Fibroblast of the conjunctiva (primary cell): ENCODE measurements at places on chromosomes 12 and 14.

DNA sequence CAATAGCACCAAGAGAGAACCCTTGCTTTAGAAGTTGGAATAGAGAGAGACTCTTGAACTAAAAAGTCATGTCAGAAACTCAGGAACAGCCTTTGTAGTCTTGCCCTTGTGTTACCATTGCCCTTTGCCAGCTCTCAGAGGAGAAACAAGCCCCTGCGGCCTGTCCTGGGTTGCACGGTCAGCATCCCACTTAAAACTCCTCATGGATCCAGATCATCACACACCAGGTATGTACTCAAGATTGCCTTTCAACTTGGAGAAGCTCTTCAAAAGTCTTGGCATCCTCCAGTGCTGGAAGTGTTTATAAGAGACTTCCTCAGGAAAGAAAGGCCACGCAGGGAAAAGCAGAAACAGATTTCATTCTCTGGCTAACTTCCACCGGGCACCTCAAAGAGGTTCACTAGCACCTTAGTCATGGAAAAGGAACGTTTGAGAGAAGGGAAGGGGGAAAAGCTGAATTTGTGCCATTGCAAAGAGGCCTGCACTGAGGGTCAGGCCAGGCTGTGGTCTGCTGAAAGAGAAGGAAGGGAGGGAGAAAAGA lies 594.2 kb downstream of the MED13L start:
- DNase-seq = no peak

DNA sequence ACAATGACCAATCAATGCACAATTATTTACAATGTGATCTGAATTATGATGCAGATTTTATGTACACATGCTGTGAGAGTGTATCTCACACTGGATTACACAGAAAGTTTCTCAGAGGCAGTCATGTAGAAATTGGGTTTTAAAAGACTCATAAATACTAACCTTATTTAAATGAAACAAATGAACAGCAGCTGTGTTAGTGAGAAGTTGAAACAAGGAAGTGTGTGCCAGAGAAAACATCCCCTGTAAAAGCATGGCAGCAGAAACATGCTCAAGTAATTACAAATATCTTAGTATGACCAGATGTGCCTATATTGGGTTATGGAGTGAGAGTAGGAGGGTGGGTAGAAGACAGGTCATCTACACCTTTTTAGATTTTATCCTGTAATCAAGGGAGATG lies 723.7 kb downstream of the C12orf50 start:
- DNase-seq = peak; percentile 10

DNA sequence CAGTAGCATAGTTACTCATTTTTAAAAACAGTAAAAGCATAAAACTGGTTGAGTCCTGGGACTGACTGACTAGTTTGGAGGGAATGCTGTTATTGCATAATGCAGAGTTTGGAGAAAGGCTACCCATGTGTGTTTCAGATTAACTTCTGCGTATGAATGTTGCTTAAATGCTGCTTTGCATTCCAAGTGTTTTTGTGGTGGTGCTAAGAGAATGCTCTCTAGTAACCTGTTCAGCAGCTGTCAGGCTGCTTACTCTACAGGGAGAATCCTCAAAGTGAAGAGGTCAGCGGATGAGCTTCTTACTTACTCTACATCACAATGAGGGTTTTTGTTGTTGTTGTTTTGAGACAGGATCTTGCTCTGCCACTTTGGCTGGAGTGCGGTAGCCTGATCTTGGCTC lies 4.3 kb downstream of the DLST start:
- peak; percentile 94 for DNase-seq

- no peak for DNase-seq
Measured at GRCh38 chr12:2287589-2287988, 234.8 kb downstream of the CACNA1C start.

DNA sequence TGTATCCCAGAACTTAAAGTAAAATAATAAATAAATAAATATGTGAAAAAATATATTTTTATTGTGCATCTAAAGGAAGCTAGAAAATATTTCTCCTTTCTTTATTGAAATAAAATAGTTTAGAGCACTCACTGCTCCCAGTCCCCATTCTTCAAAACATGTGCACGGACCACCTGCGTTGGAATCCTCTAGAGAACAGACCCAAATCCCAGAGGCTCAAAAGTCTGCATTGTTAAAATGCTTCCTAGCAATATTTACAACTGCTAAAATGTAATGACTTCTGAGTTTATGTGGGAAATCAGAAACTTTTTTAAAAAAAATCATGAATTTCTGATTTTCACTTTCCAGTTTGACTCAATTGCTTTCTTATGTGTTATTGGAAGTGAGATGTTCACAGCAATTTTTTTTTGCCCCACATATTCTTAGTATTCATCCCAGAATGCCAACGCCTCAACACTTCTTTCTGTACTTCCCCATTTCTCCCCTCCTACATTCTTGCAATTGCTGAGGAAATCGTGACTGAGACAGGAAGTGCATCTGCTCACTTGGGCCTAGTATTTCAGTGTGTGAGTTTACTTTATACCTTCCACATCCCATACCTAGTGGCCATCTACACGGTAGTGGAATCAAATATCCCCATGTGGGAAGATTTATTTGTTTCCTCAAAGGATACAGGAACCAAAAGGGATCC lies 116.0 kb upstream of the FLRT2 start:
- DNase-seq = no peak

GRCh38 chr14:53156238-53156637 lies 3.1 kb upstream of the DDHD1 start:
- DNase-seq = no peak

DNA sequence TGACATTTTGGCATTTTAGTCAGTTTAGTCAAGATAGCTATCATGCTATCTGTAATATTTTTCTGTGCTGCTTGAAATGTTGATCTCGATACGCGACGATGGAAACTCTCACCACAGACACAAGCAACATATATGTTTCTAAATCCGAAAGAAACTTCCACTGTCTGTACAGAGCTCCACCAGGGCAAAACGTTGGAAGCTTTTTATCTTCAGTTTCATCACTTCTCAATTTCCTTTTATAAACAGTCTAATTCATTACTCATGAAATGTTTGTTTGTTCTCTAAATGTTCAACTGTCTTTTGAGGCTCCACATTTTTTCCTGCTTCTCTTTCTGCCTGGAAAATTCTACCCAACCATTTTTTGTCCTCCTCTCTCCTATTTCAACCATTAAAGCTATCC lies 737.6 kb downstream of the SLC16A7 start:
- no peak for DNase-seq

- no peak for DNase-seq
Measured at GRCh38 chr12:2299206-2299605, 246.4 kb downstream of the CACNA1C start.

GRCh38 chr12:105229371-105229770 lies 6.6 kb downstream of the APPL2 start:
- no peak for DNase-seq

GRCh38 chr12:129826273-129826672 lies 77.6 kb downstream of the TMEM132D start:
- no peak for DNase-seq

- DNase-seq = no peak
Measured at GRCh38 chr14:100577321-100577985, 9.8 kb downstream of the BEGAIN start.

- no peak for DNase-seq
Measured at GRCh38 chr12:86261142-86261541, 5.0 kb upstream of the MGAT4C start.

GRCh38 chr14:25121337-25122129 lies 71.6 kb upstream of the STXBP6 start:
- peak; percentile 69 for DNase-seq

DNA sequence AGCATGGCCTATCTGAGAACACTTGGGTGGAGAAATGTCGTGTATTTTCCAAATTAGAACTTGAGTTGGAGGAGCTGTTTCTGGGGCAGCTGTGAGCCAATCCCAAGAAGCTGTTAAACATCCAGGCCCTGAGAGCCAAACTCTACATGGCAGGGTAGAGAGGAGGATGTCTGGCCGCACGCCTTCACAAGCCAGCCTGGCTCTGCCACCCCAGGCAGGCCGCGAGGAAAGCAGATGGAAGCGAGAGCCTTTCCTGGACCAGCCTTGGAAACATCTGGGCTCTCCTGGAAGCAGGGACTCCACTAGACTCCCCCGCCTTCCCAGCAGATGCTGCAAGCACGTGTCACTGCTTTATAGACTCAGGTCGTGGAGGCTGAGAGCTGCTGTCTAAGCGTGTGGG lies 312.8 kb upstream of the FKBP4 start:
- DNase-seq = no peak

DNA sequence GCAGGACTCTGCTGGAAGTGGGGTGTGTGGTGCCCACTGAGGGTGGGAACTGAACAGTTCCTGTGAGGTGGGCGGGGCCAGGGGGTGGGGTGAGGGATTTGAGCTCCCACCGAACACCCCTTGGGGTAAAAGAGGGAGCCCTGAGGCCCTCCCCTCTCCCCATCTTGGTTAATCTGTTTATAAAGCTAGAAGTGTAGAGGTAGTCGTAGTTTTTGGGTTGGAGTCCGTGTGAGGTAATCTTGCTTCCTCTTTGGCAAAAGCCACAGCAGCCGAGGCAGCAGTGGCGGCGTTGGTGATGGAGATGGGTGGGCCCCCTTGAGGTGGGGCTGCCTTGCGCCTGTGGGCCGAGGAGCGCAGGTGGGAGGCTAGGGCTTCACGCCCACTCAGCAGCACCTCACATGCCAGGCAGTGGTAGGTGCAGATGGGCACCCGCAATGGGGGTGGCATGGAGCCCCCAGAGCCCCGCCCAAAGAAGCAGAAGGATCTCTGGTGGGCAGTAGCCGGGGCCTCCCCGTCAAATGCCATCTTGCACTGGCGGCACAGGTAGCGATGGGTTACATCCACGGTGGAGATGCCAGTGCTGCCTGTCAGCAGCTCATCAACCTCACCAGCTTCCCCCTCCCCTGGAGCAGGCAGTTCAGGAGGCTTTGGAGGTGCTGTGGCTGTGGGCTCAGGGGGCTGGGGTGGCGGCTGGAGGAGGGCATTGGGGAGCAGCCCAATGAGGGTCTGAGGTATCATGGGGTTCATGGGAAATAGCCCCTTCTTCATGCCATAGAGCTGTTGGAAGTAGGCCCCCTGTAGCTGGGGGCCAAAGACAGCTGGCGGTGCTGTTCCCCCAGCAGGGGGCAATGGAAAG lies 29.6 kb downstream of the ZFHX2 start:
- DNase-seq = no peak

DNA sequence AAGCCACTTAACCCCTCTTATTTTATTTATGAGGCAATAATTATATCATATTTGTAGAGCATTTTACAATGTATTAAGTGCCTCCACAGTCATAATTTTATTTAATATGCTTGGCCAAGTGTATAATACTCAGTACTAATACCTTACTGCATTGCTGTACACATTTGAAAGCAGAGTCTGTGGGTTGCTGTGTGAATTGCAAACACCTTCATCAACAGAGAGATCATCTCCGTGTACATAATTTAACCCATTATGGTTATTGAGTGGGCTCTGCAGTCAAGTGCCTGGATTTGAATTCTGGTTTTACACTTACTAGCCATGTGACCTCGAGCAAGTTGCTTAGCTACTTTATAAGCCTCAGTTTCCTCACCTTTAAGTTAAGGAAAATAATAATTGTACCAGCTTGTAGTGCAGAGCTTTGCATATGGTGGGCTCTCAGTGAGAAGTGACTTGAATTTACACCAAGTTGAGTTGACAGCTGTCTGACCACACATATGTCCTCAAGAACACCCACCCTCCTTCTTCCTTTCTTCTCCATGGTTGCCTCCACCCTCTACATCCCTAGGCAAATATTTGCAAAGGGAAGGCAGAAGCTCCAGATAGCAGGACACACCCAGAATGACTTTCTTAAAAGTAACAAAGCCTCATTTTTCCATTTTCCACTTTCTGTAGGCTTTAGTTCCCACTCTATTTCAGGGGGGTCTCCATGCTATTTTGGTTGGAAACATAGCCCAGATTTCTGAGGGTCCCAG lies 12.3 kb downstream of the CRACR2A start:
- no peak for DNase-seq

- DNase-seq = no peak
Measured at GRCh38 chr12:7146228-7146627, 16.1 kb downstream of the CLSTN3 start.

GRCh38 chr12:66036317-66036716 lies 94.2 kb downstream of the LLPH start:
- DNase-seq = peak; percentile 70

GRCh38 chr14:82412545-82412944 lies 878.9 kb upstream of the SEL1L start:
- no peak for DNase-seq

DNA sequence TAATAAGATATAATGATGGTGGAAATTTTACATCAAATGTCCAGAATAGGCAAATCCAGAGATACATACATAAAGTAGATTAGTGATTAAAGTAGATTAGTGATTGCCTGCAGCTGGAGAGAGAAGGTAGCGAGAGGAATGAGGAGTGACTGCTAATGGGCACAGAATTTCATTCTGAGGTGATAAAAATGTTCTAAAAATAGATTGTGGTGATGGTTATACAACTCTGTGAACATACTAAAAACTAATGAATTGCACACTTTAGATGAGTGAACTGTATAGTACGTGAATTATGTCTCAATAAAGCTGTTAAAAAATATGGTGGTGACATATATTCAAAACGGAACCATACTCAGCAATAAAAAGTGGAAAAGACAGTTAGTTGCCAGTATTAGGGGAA lies 41.7 kb downstream of the PPP2R5E start:
- no peak for DNase-seq

DNA sequence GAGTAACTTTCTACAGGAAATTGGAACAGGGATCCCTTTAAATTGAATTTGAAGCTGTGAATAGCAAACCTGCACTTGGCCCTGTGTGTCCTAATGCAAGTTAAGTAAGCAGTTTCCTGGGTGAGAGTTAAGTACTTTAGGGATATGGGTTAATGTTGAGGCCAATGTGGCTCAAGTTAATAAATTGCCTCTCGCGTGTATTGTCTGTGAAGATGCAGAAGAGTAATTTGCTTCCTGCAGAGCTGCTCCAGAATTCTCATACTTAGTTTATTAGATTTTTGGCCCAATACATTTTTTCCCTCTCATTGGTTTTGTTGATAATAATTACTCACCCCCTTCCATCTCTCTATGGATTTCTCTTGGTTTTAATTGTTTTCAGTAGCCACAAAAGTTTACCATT lies 86.5 kb downstream of the SLC25A47 start:
- DNase-seq = no peak

GRCh38 chr12:50326590-50327284 lies 43.4 kb upstream of the LIMA1 start:
- DNase-seq = peak; percentile 53

GRCh38 chr14:96592591-96593386 lies 90.6 kb downstream of the PAPOLA start:
- peak; percentile 10 for DNase-seq

DNA sequence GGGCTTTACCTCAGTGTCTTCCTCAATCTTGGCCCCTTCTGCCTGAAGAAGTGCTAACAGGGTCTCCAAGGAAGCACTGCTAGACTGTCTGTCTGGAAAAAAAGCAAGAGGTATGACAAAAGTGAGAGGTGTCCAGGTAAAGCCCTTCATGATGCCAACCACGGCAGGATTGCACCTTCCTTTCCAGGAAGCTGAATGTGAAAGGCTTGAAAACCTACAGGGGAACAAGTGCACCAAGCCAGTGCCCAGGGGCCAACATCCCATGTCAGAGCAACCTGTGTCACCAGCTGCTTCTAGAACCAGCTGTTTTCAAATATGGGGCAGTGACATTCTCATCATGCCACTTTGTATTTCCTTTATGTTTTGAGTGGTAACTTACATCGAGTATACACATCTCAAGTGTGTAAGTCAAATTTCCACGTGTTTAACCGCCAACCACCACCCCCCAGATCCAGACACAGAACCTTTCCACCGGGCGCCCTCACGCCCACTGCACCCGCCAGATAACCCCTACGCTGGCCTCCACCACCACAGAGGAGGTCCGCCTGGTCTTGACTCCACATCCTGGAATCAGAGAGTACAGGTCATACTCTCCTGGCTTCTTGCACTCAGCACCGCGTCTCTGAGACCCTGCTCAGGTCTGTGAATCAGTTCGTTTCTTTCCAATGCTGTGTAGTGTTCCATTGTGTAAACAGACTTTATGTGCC lies 27.3 kb downstream of the VPS37B start:
- DNase-seq = no peak
